ENCODE measurements at places on chromosomes 2 and 18.

- no peak for DNase-seq
These were observed 588.9 kb upstream of the NETO1 start for GRCh38 chr18:73456643-73457042.

GRCh38 chr18:35296060-35296459 lies 6.0 kb upstream of the ZSCAN30 start:
- DNase-seq = no peak

DNA sequence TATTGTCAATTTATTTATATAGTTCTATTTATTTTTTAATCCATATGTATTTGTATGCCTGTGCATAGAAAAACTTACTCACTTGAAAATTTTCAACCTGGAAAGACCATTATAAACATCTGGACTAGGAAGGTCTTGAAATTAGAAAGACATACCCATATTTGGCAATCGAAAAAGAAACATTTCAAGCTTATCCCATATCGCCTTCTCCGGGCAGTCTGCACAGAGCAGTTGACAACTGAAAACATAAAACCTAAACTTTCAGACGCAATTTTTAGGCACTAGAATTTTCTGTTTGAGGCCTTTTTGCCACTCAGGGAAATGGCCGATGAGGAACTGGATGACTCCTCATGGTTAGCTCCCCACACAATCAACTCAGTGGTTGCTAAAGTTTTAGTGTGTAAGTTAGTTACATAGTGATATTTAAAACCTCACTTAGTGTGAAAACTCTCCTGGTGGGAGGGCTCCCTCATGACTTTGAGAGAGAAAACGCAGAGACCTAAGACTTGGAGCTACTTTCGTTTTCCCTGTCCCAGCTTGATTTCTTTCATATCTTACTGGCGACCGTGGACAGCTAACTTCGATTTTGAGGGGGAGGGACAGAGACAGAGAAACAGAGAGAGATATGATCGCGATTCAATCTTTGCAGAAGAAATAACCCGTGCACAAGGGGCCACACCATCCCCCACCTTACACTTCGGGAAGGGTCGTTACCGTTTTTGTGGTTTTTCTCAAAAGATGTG lies 3.2 kb upstream of the HOXD12 start:
- no peak for DNase-seq

GRCh38 chr2:236180076-236180816 lies 12.1 kb upstream of the GBX2 start:
- no peak for DNase-seq

DNA sequence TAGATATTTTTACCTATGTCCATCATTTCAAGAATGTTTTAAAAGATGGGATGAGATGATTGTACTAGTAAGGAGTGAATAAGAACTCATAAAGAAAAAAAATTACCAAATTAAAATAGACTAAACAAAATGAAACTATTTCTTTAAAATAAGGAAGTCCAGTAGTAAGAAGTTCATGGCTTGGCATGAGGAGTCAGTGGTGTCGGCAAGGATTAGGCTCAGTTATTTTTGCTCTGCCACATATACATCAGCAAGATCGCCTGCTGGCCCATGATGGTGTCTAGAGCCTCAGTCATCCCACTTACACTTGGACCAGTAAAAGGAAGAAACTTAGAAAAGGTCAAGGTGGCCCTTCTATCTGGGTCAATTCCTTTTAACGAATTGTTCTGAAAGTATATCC lies 300.9 kb upstream of the SLC8A1 start:
- DNase-seq = no peak

- DNase-seq = no peak
These were observed 428.3 kb downstream of the PARD3B start for GRCh38 chr2:204973616-204974015.

GRCh38 chr18:49447810-49448745 lies 12.4 kb downstream of the DYM start:
- peak; percentile 9 for DNase-seq

- DNase-seq = no peak
These were observed 210.0 kb upstream of the ZNF521 start for GRCh38 chr18:25561918-25562317.

- no peak for DNase-seq
These were observed 49.2 kb upstream of the NEMP2 start for GRCh38 chr2:190583507-190584337.

DNA sequence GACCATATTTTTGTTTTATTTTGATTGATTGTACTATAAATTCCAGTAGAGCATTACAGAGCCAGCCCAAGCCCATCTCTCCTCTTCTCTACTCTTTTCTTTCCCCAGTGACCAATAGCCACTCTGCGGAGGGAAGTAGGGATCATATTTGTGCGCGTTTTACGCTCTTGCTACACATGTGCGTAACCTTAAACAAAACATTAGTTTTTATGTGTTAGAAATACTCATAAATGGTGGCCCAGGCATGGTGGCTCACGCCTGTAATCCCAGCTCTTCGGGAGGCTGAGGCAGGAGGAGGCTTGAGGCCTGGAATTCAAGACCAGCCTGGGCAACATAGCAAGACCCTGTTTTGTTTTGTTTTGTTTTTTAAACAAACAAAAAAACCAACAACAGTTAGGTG lies 31.3 kb downstream of the HPCAL1 start:
- no peak for DNase-seq

DNA sequence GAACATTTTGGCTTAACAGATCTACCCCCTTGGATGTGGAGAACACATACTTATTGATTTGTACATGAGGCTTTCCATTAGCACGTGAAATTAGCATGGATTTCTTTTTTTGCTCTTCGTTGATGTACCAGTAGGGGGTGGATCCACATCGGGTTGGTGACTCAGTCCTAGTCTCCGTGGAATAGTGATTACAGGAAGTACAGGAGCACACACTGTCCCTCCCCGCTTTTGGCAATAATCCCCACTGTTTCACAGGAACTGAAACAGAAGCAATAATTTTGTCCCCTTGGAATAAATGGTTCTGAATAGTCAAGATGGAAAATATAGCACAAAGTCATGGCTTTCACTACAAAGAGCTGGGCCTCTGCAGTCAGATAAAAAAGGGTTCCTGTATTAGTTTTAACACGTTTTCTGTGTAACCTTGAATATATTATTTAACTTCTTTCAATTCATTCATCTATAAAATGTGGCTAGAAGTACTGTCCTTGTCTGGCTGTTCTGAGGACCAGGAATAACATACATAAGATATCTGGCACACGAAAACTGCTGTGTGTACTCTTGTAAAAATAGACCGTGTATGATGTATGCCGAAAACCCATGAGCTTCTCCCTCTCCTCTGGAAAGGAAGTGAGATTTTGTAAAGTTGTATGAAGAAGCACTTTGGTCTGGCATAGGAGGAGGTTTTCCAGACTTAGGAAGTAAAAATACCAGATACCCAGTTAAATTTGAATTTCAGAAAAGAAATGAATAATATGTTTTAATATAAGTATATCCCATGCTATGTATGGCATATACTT lies 229.2 kb downstream of the GALR1 start:
- DNase-seq = no peak

GRCh38 chr2:6449343-6449742 lies 416.4 kb downstream of the CMPK2 start:
- DNase-seq = no peak

GRCh38 chr2:144493027-144493809 lies 26.7 kb downstream of the ZEB2 start:
- DNase-seq = no peak

DNA sequence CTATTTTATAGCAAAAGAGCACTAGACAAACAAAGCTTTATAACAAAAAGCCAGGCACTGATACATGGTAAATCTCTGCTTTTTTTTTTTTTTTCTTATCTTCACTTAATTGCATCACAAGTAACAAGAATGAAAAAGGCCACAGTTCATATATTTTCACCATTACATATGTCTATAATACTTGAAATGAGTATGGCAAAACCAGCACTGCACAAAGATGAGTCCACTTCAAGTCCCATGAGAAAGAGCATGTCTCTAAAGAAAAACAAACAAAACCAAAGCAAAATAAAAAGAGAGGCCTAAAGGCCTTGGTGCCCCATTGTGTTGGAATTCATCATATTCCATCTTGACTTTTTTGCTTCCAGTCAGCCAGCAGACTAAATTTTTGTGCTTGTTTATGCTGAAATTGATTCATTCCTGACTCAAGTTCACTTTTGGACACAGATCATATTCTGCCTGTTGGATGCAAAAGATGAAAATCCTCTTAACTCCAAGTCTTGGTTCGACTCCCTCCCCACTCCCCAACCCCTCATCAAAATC lies 264.9 kb upstream of the CCDC68 start:
- no peak for DNase-seq

GRCh38 chr18:47915930-47916329 lies 14.5 kb downstream of the SMAD2 start:
- DNase-seq = no peak

DNA sequence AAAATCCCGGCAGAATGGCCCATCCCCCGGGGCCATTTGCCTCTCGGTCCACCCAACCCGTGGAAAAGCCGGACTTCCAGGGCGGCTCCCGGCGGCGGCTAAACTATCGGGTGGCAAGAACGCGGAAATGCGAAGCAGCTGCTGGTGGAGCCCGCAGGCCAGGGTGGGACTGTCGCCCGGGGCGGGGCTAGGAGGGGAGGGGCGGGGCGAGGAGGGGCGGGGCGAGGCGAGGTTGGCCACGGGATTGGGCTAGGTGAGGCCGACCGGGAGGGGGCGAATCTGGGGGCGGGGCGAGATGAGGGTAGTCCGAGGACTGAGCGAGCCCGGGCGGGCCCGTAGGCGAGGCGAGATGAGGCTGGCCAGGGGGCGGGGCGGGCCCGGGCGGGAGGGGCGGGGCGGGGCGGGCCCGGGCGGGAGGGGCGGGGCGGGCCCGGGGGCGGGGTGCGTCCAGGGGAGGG lies 315 bp upstream of the SLC66A3 start:
- DNase-seq = peak; percentile 79

GRCh38 chr2:68853035-68853434 lies 18.2 kb downstream of the BMP10 start:
- DNase-seq = no peak

GRCh38 chr2:159968279-159968900 lies 94.0 kb downstream of the PLA2R1 start:
- DNase-seq = peak; percentile 14

GRCh38 chr2:197813093-197813787 lies 8.8 kb downstream of the PLCL1 start:
- no peak for DNase-seq

DNA sequence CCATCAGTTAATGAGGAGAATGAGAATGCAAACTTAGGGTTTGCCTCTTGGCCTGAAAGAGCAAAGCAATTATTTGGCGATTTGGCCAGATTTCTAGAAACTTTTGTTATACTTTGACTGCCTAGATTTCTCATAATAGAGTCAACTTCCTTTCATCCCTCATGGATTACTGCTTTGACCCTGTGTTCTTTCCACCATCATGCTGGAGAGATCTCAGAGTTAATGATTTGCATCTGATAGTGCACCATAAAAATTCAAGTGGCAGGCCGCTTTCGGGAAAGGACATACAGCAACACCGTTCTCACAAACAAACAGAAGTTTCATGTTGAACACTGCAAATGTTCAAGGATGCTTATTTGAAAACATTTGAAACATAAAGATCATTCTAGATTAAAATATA lies 143.7 kb upstream of the ZFP36L2 start:
- DNase-seq = no peak
